Testis (tissue), 5 donors: ENCODE measurements at places on chromosomes 1 and 21.
A peak's percentile ranks its signal among the peaks of the same experiment; 100 is the strongest.

DNA sequence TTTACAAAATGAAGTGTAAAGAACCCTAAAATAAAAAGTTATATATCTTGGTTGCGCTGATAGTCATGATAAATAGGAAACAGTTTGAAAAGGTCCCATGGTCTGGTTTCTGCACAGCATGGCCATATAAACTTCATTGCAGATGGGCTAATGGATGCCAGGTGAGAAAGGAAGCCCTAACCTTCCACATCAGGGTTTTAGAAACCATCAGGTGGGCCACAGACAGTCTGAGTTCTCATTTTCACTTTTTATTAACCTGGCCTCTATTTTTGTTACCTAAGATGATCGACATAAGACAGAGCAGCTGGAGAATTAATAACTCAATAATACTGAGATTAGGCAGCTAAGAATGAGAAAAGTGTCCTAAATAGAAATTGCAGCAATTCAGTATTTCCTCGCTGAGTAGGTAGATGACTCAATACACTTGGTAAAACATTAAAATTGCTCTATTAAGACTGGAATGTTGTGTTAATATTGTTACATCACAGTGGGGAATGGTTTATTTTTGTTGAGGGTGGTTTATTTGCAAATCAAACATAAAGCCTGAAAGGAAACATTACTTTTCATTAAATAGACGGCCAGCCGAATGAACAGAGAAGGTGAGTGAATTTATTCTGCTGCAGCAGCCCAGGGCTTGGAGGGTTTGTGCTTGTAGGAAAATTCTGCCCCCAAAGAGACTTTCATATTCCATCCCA lies 21.1 kb downstream of the C1orf21 start:
- DNase-seq = no peak
- no peak overlapping the region for H3K27ac ChIP-seq
- no peaks in the 10 kb centered on the region for H3K4me1 ChIP-seq

- no peaks in the 10 kb centered on the region for H3K36me3 ChIP-seq
- no peaks in the 10 kb centered on the region for H3K27me3 ChIP-seq
- DNase-seq = no peak
- H3K4me3 ChIP-seq = no peak overlapping the region
- H3K4me1 ChIP-seq = no peaks in the 10 kb centered on the region
Measured at GRCh38 chr1:10583641-10584040, 108.9 kb downstream of the PEX14 start.

DNA sequence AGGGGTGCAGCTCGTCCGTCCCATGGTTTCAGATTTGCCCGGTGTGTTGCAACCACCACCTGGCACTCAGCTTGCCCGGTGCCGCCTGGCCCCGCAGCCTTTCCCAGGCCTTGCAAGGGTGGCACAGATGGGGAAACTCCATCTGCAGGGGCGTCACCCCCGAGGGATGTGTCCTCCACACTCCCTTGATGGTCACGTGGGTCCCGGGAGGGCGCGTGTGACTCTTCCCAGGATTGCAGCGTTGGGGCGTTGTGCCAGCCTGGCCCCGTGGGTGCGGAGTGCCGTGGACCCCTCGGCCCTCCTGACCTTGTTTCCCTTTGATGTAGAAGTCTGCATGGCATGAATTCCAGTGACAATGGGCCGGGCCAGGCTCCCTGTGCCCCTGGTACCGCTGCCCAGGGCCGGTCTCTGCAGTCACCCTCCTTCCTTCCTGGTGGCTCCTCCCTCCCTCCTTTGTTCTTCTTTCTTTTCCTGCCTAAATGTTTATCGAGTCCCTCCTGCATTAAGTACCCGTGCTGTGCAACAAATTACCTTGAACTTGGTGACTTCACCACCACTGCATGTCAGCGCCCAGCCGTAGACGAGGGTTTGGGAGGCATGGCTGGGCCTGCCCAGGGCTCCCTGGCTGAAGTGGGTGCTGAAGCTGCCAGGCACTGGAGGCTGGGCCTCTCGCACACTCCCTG lies 22.9 kb downstream of the RRP1 start:
- H3K4me3 ChIP-seq = no peak overlapping the region
- no peaks in the 10 kb centered on the region for H3K36me3 ChIP-seq
- peaks cover 6% of the 10 kb centered on the region for H3K4me1 ChIP-seq
- no peaks in the 10 kb centered on the region for H3K27me3 ChIP-seq
- H3K27ac ChIP-seq = no peak overlapping the region

- H3K27me3 ChIP-seq = no peaks in the 10 kb centered on the region
- no peak overlapping the region for H3K27ac ChIP-seq
- no peak overlapping the region for H3K4me3 ChIP-seq
- DNase-seq = no peak
Measured at GRCh38 chr21:35783721-35784120, 276.6 kb downstream of the SETD4 start.

GRCh38 chr21:42581336-42581992 lies 67.8 kb downstream of the SLC37A1 start:
- H3K27me3 ChIP-seq = no peaks in the 10 kb centered on the region
- no peak overlapping the region for H3K27ac ChIP-seq
- H3K36me3 ChIP-seq = no peaks in the 10 kb centered on the region
- H3K4me1 ChIP-seq = peaks cover 21% of the 10 kb centered on the region
- no peak for DNase-seq

- no peaks in the 10 kb centered on the region for H3K36me3 ChIP-seq
- no peak overlapping the region for H3K27ac ChIP-seq
- no peaks in the 10 kb centered on the region for H3K4me1 ChIP-seq
- peak; percentile 38 for DNase-seq
- no peak overlapping the region for H3K4me3 ChIP-seq
Measured at GRCh38 chr1:20601129-20601825, 12.4 kb downstream of the CDA start.

DNA sequence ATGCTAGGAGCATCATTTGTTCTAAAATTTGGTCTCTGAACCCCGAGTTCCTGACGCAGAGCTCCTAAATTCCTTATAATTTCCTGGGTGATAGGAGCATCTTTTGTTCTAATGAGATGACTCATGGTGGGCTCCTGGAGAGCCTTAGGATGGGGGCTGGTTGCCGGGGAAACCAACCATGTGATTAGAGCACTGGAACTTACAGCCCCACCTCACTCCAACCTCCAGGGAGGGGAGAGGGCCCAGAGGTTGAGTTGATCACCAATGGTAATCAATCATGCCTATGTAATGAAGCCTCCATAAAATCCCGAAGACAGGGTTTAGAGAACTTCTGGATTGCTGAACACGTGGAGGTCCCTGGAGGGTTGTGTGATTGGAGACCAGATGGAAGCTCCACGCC lies 7.7 kb downstream of the SHISAL2A start:
- no peak overlapping the region for H3K4me3 ChIP-seq
- no peaks in the 10 kb centered on the region for H3K27me3 ChIP-seq
- peaks cover 17% of the 10 kb centered on the region for H3K4me1 ChIP-seq
- H3K36me3 ChIP-seq = no peaks in the 10 kb centered on the region

DNA sequence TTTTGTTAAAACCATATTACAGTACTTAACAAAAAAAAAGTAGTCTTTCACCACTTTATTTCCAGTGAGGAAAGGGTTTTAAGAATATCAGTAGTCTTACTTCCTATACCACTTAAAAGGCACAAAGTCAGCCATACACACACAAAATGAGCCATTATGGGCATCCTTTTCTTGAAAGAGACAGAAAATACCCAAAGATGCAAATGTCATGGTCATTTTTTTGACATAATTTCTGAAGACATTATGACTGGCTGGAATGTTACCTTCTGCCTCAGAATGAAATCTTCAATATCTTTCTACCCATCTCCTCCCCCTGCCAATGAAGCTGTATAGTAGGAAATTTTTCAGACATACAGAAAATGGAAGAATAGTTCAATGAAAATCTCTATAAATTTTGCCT lies 237.7 kb downstream of the SLC45A1 start:
- DNase-seq = no peak
- no peaks in the 10 kb centered on the region for H3K27me3 ChIP-seq
- H3K4me3 ChIP-seq = no peak overlapping the region

DNA sequence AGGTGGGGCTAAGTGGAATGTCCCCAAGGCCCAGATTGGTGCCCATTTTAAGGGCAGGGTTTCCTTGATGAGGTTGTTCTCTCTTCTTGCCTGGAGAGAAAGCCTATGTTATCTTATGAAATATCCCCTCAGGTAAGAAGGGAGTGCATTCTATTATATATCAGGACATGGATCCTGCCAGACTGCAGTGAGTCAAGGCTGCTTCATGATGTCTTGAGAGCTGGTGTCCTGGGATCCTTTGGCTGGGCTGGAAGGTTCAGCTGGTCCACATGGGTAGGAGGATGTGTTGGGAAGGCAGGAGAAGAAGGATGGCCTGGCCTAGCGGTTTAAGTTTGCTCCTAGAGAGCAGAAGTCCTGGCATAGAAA lies 207.6 kb downstream of the ROR1 start:
- no peak for DNase-seq
- H3K27me3 ChIP-seq = no peaks in the 10 kb centered on the region
- no peaks in the 10 kb centered on the region for H3K36me3 ChIP-seq

GRCh38 chr1:28244549-28245251 lies 8.8 kb downstream of the ATP5IF1 start:
- no peak overlapping the region for H3K4me3 ChIP-seq
- H3K27ac ChIP-seq = no peak overlapping the region
- no peaks in the 10 kb centered on the region for H3K36me3 ChIP-seq
- peaks cover 16% of the 10 kb centered on the region for H3K4me1 ChIP-seq
- H3K27me3 ChIP-seq = no peaks in the 10 kb centered on the region

DNA sequence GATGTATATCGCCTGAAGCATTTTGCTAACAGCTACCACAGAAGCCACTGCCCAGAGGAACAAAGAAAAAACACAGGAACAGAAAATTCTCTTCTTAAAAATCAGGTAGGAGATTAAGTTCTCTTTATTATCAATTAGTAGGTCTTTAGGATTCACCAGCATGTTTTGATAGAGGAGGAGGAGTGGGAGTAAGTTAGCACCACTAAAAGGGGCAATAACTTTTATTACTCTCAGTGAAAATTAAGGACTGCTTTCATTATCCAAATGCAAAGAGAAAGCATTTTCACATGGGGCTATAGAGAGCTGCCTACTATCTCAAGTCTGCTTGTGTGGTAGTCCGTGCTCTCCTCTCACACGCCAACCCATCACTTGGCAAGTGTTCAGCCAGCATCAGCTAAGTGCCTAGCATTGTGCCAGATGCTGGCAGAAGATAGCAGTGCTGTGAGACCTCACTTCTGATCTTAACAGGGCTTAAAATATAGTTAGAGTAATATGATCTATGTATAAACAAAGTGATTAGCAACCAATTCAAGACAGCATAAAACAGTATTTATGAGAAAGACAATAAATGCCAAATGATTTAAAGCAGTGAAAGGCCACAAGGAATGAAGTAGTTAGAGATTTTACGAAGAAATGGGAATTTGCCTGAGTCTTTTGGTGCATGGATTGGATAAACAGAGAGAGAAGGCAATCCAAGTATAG lies 39.8 kb downstream of the ASTN1 start:
- no peak overlapping the region for H3K27ac ChIP-seq
- H3K36me3 ChIP-seq = no peaks in the 10 kb centered on the region
- H3K4me1 ChIP-seq = no peaks in the 10 kb centered on the region
- no peaks in the 10 kb centered on the region for H3K27me3 ChIP-seq
- DNase-seq = no peak
- no peak overlapping the region for H3K4me3 ChIP-seq

GRCh38 chr21:19830446-19830845 lies 1167.8 kb upstream of the NCAM2 start:
- DNase-seq = no peak
- H3K36me3 ChIP-seq = no peaks in the 10 kb centered on the region
- no peak overlapping the region for H3K4me3 ChIP-seq
- H3K27ac ChIP-seq = no peak overlapping the region
- no peaks in the 10 kb centered on the region for H3K4me1 ChIP-seq

DNA sequence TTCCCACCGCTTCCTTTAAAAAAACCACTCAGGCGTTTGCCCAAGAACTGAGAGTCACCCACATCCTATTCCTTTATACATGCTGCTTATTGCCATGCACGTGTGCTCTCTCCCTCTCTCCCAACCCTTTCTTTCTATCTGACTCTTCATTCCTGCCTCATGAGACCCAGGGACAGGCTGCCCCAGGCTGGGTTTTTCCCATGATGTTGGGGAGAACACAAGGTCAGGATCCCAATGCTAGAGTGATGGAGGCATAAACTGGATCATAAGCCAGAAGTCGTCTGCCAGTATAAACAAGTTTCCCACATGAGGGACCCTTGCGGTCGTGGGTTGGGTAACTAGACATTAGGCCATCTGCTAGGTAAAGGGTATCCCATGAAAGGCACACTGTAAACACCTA lies 64.9 kb downstream of the CD2 start:
- H3K27ac ChIP-seq = no peak overlapping the region
- H3K4me3 ChIP-seq = no peak overlapping the region
- H3K4me1 ChIP-seq = no peaks in the 10 kb centered on the region
- no peaks in the 10 kb centered on the region for H3K27me3 ChIP-seq

DNA sequence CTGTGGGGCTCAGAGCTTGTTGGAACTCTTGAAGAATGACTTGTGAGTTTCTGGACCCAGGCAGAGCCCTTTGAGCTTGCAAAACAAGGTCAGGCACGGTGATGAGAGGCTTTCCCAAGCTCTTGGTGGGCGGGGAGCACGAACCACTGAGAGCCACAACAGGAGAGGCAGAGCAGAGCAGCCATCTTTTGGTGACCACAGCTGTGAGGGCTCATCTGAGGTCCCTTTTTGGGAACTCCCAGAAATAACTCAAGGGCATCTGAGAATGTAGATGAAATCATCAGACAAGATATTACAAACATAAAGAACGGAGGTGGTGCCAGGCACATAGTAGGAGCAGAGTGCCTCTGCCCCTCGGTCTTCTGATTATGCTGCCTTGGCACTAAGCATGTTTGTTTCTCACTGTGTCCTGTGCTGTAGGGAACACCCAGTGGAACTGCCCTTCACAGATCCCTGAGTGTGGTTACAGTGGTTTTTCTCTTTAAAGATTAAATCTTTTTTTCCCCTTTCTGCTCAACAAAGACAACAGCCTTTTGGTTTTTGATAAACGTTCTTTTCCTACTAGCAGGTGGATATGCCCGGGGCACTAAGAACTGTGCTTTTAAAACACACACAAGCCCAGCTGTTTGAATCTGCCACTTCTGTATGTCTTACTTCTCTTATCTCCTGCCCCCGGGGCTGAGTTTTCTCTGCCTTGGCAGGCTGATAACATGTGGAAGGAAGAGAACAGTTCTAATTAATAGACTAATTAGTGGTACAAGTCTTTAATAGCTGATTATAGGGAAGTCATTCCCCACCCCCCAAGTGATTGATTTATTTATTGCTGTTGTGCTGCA lies 37.7 kb downstream of the CD34 start:
- no peaks in the 10 kb centered on the region for H3K36me3 ChIP-seq
- H3K4me1 ChIP-seq = peaks cover 11% of the 10 kb centered on the region
- H3K27ac ChIP-seq = no peak overlapping the region
- H3K4me3 ChIP-seq = no peak overlapping the region
- H3K27me3 ChIP-seq = no peaks in the 10 kb centered on the region

DNA sequence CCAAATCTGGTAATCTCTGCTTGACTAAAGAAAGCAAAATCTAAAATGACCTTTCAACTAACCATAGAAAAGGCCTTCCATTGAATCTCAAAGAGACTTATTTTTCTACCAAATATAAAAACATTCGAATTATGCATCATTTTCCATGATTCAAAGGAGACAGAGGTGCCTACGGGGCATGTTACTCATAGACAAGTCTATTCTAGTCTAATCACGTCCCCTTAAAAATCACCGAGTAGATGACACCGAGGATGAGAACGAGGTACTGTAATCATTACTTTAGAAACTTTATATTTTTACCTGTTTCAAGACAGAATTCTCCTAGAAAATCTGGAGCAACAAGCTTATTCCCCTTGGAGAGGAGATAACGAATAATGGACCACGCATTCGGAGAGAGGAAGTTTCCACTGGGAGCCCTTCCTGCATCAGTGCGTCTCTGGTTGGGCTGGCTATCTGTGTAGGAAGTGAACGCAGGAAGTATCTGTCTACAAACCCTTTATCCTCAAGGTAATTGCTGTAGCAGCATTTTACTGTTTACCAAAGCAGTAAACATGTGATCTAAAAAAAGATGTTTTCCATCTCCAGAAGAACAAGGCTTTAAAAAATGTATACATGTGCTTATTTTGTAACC lies 9.5 kb downstream of the ERG start:
- H3K4me3 ChIP-seq = no peak overlapping the region
- no peak for DNase-seq
- H3K4me1 ChIP-seq = no peaks in the 10 kb centered on the region
- H3K27ac ChIP-seq = no peak overlapping the region
